Activated T-cell treated with anti-CD3 and anti-CD28 coated beads, Interleukin-2, amount 50 U/mL, for 1 hour (primary cell): ENCODE measurements at places on chromosomes 7 and 10.

GRCh38 chr7:38615665-38616064, 15.5 kb downstream of the AMPH start:
- no peak for DNase-seq

GRCh38 chr10:3195286-3195685, 22.7 kb upstream of the PITRM1 start:
- DNase-seq, result no peak

- DNase-seq, result no peak
Measured at GRCh38 chr10:51932530-51932929, 233.1 kb upstream of the CSTF2T start.

GRCh38 chr7:31437250-31437865, 76.5 kb upstream of the ITPRID1 start:
- no peak for DNase-seq
